ENCODE measurements at places on chromosomes 1 and 21.
A peak's percentile ranks its signal among the peaks of the same experiment; 100 is the strongest.

DNA sequence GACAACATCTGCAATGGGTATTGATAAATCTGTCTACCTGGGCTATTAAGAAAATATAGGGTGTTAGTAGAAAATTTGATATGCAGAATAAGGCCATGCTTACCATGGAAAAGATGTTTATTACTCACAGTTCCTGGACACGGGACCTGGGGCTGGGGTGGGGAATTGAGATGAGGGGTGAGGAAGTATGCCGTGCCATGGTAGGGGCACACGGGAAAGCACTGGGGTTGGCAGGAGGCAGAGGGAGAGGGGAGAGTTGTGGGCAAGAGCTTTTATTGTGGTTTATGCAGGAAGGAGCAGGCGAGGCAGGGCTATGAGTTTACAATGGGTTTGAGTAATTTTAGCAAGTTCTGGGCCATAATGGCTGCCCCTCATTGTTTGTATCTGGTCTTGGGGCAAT is 493.8 kb downstream of the SIPA1L2 start:
- H3K4me1 ChIP-seq: no peaks in the 10 kb centered on the region
- H3K4me3 ChIP-seq: no peak overlapping the region
- H3K27ac ChIP-seq: no peak overlapping the region
- no peaks in the 10 kb centered on the region for H3K27me3 ChIP-seq

GRCh38 chr1:216830424-216831210 is 107.4 kb upstream of the ESRRG start:
- DNase-seq: no peak
- H3K27ac ChIP-seq: no peak overlapping the region
- no peaks in the 10 kb centered on the region for H3K4me1 ChIP-seq
- no peaks in the 10 kb centered on the region for H3K27me3 ChIP-seq

DNA sequence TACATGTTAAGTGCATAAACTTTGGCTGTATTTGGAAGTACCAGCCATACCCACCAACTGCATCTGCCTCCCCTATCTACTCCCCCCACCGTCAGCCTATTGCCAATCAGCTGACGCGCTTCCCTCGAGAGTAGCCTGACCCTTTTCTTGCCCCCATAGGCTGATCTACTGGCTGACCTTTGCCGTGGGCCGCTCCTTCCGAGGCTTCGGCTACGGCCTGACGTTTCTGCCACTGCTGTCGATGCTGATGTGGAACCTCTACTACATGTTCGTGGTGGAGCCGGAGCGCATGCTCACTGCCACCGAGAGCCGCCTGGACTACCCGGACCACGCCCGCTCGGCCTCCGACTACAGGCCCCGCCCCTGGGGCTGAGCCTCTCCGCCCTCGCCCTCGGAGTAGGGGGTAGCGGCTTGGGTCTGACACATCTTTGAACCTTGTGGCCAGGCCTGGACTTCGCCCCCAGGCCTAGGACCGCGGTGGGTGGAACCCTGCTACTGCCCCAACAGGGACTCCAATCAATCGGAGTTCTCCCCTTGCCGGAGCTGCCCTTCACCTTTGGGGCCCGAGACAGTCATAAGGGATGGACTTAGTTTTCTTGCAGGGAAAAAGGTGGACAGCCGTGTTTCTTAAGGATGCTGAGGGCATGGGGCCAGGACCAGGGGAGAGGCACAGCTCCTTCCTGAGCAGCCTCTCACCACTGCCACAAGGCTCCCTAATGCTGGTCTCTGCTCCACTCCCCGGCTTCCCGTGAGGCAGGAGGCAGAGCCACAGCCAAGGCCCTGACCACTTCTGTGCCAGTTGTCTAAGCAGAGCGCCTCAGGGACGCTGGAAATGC is 4.0 kb downstream of the GLMP start:
- H3K27me3 ChIP-seq: no peaks in the 10 kb centered on the region
- DNase-seq: no peak
- peak overlapping the region; percentile 39 for H3K4me3 ChIP-seq

DNA sequence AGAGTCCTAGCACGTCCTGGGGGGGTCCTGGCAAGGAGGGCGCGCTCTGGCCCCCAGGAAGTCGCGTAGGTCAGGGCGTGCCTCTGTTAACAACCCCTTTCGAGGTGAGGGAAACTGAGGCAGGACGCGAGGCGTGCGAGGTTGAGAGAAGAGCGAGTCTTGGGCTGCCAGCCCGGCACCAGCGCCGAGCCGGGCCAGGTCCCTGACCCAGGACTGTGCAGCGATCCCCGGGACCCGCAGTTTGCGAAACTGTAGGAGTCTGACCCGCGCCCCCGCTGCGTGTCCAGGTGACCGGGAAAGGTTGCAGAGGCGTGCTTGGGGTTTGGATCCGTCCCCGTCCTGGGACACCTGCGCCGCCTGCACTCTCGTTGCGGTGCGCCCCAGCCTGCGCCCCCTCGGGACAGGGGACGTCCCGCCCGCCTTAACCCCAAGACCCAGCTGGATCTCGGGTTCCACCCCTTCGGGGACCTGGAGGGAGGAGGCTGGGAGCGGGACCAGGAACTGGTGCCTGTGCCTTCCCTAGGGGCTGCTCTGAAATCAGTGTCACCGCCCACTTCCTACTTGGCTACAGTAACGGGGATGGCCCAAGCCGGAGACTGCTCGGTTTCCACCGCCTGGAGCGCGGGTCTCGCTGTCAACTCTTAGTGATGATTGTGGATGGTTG is 493 bp downstream of the DISC1 start:
- peak overlapping the region; percentile 83 for H3K27ac ChIP-seq
- H3K4me1 ChIP-seq: peaks cover 22% of the 10 kb centered on the region
- no peaks in the 10 kb centered on the region for H3K36me3 ChIP-seq
- H3K27me3 ChIP-seq: no peaks in the 10 kb centered on the region
- DNase-seq: no peak
- peak overlapping the region; percentile 85 for H3K4me3 ChIP-seq

DNA sequence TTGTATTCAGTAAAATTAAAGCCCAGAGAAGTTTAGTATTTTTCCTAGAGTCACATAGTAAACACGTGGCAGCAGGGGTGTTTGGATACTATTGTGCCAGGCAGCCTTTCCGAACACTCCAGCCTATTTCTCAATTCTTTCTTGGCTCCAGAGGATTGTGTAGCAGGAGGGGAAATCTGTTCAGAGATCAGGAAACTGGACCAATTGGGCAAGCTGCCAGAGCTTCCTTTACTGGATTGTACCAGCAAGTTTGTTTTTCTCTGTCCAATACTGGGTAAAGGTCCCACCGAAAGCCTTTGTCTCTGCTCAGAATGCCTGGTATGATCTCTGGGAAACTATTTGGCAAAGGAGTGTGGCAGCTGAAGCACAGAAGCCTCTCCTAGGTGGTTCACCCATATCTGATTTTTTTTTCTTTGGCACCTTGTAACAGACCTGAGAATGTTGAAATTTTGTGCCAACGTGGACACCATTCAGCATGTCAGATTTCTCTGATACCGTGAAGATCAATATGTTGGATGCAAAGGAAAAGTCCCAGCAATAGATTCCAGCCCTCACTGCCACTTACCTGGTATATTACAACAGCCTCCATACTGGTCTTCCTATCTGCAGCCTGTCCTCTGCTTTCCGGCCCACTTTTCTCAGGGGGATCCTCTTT is 126.2 kb downstream of the FGGY start:
- H3K27me3 ChIP-seq: no peaks in the 10 kb centered on the region
- DNase-seq: no peak
- H3K27ac ChIP-seq: peak overlapping the region; percentile 53
- H3K4me1 ChIP-seq: peaks cover 22% of the 10 kb centered on the region
- H3K4me3 ChIP-seq: no peak overlapping the region
- H3K36me3 ChIP-seq: no peaks in the 10 kb centered on the region

GRCh38 chr1:70156529-70157120 is 48.8 kb downstream of the LRRC40 start:
- H3K4me3 ChIP-seq: no peak overlapping the region
- H3K27ac ChIP-seq: no peak overlapping the region
- H3K36me3 ChIP-seq: peaks cover 50% of the 10 kb centered on the region
- DNase-seq: no peak
- no peaks in the 10 kb centered on the region for H3K4me1 ChIP-seq
- H3K27me3 ChIP-seq: no peaks in the 10 kb centered on the region

DNA sequence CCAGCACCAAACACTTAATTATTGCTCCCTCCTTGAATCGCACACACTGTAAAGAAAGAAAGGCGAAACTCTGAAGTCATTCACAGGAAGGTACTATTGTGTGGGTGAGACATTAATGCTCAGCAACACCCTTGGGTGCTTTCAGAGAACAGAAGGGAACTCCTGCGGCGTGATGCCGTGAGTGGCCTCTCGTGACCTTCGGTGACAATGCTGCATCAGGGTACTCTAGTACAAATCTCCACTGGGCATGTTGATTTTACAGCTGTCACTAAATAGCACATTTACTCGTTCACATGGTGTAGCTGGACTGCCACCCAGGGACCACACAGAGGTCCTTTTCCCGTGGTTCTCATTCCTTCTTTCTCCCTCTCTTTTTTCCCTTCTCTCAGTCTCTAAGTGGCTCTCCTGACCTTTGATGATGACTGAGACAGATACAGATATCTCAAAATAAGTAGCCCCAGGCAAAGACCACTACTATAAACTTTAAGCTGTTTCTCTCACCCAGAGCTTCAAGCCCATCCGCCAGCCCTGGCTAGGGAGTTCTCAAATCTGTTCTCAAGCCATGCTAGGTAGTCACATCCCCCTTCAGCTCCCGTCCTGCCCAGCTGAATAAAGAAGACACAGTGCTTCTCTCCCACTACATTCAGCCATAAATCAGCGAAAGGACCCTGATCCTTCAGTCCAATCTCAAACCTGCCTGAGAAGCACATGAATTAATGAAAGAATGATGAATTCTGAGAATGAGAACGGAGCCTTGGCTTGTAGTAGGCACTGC is 223.4 kb upstream of the FMN2 start:
- H3K4me1 ChIP-seq: no peaks in the 10 kb centered on the region
- H3K4me3 ChIP-seq: no peak overlapping the region
- DNase-seq: no peak
- H3K27ac ChIP-seq: no peak overlapping the region

DNA sequence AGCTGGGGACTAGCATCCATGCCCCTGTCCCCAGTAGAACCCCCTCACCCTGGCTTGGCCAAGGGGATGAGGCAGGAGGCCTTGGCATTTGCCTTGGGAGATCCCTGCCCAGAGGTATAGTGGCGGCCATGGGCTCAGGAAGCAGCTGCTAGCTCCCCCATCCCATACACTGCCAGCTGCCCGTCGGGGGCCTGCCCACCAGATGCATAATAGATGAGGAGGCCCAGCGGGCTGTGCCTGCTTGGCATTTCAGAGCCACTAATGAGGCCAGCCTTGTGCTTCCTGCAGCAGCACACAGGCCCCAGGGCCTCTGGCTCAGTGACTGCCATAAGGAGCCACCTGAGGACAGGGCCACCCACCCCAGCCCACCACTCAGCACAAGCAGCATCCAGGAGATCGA is 23.6 kb downstream of the RAP1GAP start:
- no peaks in the 10 kb centered on the region for H3K27me3 ChIP-seq
- H3K4me1 ChIP-seq: no peaks in the 10 kb centered on the region
- H3K4me3 ChIP-seq: no peak overlapping the region
- H3K27ac ChIP-seq: no peak overlapping the region

All from esophagus squamous epithelium (tissue), 5 donors.